ENCODE measurements at places on chromosomes 13 and 19.

DNA sequence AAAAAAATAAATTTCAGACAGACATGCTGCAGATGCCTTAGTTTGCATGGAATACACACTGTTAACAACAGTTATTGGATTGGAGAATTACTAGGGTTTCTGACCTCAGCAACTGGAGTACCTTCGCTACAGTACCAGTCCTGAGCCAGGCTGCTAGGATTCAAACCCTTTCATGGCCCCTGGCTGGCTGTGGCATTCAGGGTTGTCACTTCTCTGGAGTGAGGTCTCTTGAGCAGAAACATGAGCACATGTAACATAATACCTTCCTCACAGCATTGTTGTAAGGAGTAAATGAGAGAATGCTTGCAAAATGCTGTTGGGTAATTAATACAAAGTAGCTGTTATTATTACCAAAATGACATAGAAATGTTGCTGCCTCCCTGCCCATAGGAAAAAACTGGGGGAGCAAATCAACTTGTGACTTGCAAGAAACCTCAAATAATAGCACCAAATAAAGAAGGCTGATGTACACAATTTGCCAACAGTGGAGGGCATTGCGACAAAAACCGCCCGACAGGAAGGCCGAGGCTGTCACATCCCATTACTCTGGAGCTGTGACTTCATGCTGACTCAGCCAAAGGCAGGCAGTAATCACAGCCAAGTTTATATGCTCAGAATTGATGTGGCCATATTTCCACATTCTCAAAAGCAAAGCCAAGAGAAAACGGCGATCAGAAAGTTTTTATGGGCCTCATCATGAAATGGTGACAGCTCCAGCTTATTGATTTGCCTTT, 100.4 kb downstream of the RFC3 start:
- no peak for DNase-seq

DNA sequence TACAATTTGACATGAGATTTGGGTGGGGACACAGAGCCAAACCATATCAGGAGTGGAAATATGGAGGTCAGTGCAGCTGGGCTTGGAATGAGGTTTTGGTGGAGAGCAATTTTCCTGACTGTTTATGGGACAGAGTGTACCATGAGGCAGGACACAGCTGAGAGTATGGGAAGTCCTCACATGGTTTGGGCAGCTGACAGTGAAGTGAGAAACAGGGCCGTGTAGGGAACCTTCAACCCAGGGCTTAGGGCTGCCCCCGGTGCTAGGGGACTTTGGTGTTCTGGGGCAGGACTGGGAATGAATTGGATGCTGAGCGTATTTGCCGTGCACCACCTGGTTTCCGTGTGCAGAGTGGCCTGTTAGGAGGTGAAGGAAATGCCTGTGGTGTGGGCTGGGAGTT, 6.1 kb downstream of the ZNF548 start:
- no peak for DNase-seq

- no peak for DNase-seq
Observed at GRCh38 chr13:80100636-80101035, 240.3 kb downstream of the SPRY2 start.

GRCh38 chr19:10074153-10074552, 12.0 kb upstream of the SHFL start:
- DNase-seq: no peak

DNA sequence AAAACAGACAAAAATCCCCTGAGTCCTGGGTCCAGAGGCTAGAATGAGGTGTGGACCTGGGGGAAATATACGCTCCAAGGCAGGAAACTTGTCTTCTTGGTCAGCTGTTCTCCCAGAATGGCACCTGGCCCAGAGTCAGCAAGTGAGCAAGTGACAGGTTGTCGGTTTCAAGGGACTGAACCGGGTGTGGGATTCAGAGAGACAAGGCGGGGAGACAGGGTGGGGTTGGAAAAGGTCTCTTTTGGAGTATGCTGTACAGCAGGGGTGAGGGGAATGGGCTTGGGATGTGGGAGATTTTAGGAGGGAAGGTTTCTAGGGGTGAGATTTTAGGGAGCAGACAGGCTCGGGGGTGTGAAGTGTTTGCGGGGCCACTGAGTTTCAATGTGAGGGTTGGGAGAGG, 83.3 kb downstream of the RYR1 start:
- no peak for DNase-seq

DNA sequence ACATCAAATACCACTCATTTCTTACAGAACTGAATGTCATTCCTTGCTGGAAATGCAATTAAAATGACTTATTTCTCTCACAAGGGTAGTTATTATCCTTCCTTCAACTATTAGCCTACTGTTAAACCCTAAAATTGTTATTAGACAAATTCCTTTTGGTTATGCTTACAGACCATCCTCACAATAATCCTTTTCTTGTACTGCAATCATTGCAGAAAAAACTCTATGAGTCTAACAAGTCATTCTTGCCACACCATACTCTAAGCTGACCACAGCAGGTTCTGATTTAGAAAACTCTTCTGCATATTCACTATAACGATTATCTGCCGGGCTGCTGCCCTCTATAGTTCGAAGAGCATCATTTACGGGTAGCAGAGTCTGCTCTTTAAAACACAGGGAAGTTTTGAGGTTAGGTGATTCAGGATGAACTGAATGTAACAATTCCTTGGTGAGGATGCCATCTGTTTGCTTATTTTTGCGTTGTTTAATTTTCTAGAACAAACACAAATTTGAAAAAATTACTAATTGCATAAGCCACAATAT, 38.2 kb downstream of the MTMR6 start:
- no peak for DNase-seq

GRCh38 chr13:74904556-74904955, 577.4 kb downstream of the TBC1D4 start:
- no peak for DNase-seq

- DNase-seq: no peak
Observed at GRCh38 chr13:109390391-109390790, 396.0 kb downstream of the IRS2 start.

All from activated T-helper 9 cell treated with anti-CD3 and anti-CD28 coated beads, Interleukin-2, amount 50 U/mL, for 16 hours (primary cell).